ENCODE measurements at places on chromosomes 5 and 9. TPM values are rescaled to one million over a fixed set of nuclear protein-coding genes. Genes with fewer than 3 reads are reported as not detected.

SLC24A2 gene
- total RNA-seq, result not detected

TAF11L10 gene
- total RNA-seq, result not detected

STRBP gene
- total RNA-seq, result 14.8 TPM

ZNF454 gene
- 0.55 TPM for total RNA-seq

FOXD4L6 gene
- total RNA-seq, result not detected

MZB1 gene
- not detected for total RNA-seq

TLR4 gene
- 38.6 TPM for total RNA-seq

DNA sequence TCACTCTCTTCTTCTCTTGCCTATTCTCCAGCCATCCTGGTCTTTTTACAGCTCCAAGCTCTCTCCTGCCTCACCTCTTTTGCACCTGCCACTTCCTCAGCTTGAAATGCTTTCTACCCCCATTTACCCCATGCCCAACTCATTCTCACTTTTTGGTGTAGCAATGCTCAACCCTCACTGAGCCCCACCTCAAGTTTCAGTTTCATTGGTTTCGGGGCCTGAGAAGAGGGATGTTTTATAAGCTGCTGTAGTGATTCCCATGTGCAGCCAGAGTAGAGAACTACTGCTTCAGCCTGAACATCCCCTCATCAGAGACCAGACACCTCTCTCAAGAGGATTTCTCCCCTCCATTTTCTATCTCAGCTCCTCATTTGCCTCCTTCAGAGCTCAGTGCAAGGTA lies 45.2 kb upstream of the FYB1 start:
- no peak for DNase-seq

DNA sequence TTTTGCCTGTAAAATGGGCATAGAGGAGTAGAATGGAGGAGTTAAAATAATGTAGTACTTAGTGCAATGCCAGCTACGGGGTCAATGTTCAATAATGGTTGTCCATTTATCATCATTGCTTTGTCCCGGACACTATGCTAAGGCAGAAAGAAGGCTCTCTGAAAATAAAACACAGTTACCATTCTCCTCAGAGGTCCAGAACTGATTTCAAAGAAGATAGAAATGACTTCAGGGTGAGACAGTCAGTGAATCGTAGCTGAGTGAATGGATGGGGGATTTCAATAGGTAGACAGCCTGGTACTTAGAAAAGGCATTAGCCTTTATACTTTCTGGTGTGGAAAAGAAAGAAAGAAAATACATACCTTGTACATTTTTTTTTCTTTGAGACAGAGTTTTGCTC lies 1.2 kb upstream of the AK3 start:
- no peak for DNase-seq

DNA sequence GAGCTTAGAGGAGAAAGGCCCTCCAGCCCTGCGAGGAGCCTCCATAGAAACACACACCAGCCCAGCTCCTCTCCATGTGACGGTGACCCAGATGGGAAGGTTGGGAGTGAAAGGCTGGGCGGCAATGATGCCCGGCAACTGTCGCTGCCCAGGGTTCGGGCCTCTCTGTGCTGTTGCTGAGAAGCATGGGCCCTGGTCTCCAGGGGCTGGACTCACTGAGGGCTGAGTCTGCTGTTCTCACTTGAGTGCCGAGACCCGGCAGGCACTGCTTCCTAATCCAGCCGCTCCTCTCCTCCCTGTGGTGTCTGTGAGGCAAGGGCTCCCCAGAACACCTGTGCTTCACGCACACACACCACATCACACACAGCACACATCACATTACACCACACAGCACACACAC lies 493.6 kb downstream of the GADD45G start:
- DNase-seq, result no peak

- no peak for DNase-seq
These were observed 57.4 kb upstream of the ANKRD55 start for GRCh38 chr5:56290378-56291078.

Measured in endothelial cell of umbilical vein (primary cell).